DMS79 (cell line): ENCODE measurements at places on chromosomes 2 and 18.

DNA sequence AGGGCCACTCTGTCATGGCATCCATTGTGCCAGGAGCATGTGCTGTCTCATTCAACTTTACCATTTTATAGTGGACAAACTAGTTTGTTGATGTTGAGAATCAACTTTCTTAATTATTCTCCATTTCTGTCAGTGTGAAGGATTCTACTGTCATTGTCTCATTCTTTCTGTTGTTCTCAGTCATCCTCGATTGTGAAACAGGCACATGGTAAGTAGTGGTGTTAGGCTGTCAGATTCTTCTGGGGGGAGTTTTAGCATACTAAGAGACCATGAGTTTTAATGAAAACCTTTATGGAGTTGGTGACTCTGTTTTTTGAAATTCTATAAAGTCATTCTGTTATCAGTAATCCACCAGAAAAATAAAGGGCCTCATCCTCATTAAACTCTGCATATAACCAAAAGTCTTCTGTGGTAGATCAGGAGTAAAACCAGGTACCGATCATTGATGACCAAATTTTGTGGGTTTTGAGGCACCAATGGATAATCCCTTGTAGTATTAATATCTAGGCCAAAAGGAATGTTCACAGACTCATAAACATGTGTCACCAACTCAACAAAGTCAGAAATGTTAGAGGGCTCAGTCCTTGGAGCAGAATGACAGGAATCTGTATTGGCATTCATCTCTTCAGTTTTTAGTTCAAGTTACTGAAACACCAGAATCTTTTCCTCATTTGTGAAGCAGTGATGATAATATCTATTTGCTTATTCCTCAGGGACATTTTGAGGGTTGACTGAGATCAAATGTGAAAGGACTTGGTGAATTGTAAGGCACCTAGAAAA lies 73.2 kb downstream of the CERS6 start:
- no peak for DNase-seq

GRCh38 chr2:38446418-38446817 lies 69.3 kb upstream of the ATL2 start:
- no peak for DNase-seq

DNA sequence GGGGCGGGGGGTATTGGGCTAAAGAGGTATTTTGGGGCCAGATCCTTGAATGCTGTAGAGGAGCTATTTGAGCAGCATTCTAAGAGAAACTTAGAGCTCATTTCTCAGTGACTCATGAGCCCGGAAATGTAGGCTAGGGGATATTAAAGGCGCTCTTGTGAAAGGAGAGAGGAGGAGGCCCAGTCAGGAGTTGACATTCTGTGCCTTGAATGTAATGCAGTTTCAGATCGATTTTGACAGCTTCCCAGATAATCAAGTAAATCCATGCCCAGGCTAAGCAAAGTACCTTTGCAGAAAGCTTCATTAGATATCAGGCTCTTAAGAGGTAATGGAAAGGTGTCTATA lies 1.5 kb downstream of the CAB39 start:
- DNase-seq, result no peak

DNA sequence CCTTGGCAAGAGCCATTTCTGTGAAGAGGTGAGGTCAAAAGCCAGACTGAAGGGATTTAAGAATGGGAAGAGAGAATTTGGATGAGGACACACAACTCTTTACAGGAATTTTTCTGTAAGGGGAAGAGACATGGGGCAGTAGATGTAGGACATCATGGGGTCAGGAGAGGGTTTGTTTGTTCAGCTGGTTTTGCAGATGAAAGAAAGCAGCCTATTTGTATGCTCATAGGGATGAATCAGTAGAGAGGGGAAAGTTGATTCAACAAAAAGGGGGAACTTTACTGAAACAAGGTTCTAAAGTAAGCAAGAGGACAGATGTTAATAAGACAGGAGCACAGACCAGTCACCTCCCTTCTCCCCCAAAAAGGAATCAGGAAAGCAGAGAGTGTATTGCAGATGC lies 11.2 kb downstream of the SCG2 start:
- DNase-seq, result no peak
